NCI-H1930 (cell line): ENCODE measurements at places on chromosomes 11 and 22.

DNA sequence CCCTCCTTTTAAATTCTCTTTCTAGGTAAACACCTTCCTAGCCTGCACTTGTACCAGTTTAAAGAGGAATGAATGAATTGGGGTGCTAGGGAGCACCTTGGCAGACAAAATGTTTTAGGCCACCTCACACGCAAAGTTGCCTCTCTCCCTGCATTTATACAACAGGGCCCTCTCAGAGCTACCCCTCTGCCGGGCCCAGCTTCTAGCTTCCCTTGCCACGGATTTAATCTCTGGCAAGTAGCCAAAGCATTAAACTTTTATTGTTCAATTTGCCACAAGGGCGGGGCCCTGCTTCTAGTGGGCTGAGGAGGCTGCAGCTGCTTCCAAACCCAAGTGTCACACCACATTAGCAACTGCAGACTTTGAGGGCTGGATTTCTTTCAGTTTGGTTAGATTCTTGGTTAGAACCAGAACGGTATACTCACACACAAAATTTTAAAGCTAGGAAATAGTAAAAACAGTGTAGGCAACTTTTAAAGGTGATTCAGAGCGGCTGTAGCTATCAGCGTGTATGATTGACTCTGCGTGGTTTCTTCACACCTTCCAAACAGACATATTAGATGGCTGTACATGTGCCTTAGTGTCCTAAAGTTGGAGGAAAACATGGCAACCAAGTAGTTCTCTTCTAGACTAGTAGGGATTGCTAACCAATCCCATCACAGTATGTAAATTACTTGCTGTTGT lies 6.5 kb downstream of the KREMEN1 start:
- no peak for DNase-seq

- DNase-seq, result no peak
These were observed 125.1 kb downstream of the TRIM44 start for GRCh38 chr11:35787626-35788025.

DNA sequence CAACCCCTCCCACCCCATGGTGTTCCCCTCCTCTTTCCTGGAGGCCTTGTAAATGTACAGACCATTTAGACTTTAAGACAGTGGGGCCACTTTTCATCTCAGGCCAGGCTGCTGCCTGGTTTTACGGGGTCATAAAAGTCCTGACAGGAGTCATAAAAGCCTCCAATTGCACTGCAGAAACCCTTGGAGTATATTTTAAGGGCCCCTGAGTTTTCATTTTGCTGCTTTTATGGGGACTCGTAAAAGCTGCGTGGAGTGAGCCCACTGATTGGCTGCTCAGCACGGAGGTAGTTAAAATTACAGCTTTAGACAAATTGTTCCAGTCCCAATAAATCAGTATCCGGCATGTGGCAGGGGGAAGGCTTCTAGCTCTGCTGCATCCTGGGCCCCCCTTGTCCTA lies 627.6 kb downstream of the NTM start:
- no peak for DNase-seq

GRCh38 chr11:72812967-72813739 lies 1.1 kb upstream of the ATG16L2 start:
- no peak for DNase-seq

DNA sequence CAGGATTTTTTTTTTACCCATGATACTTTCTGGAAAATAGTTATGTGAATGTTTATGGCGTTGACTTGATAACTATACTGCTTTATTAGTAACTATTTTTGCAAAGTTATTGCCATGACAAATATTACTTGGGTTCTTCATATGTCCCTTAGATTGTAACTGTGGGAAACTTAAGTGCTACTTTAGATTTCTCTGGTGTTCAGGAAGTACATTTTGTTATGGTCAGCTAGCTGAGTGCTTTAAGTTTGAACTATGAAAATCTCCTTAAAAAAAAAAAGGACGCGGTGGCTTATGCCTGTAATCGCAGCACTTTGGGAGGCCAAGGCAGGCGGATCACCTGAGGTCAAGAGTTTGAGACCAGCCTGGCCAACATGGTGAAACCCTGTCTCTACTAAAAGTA lies 42.8 kb downstream of the CSTPP1 start:
- no peak for DNase-seq

- no peak for DNase-seq
These were observed 1.4 kb downstream of the ZC3H12C start for GRCh38 chr11:110094298-110095285.

GRCh38 chr11:72454791-72455190 lies 20.5 kb upstream of the CLPB start:
- no peak for DNase-seq

GRCh38 chr11:27718863-27719545 lies 18.7 kb upstream of the BDNF start:
- peak; percentile 77 for DNase-seq

GRCh38 chr11:122154994-122155393 lies 39.0 kb upstream of the BLID start:
- DNase-seq, result no peak

- DNase-seq, result no peak
These were observed 789.0 kb downstream of the TBC1D22A start for GRCh38 chr22:47551431-47551775.

DNA sequence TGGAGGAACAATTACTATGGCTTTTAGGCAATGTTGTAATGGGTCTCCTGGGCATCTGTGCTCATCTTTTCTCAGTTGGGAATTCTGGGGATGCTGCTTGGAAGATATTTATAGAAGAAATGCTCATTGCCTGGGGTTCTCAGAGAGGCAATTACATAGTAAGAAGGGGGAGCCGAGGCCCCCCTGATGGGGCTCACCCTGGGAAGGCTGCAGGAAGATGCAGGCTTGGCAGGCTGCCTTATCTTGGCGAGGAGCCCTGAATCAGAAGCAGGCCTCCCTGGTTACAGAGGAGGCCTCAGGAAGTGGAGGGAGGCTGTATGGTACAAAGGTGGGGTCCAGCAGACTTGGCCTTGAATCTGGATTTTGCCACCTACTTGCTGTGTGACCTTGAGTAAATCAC lies 60.6 kb upstream of the CRYBB3 start:
- DNase-seq, result no peak

GRCh38 chr11:2664376-2664775 lies 35.4 kb downstream of the KCNQ1OT1 start:
- no peak for DNase-seq

GRCh38 chr11:105033343-105033742 lies 1.6 kb downstream of the CASP1 start:
- DNase-seq, result no peak

- DNase-seq, result no peak
These were observed 409 bp upstream of the TMEM134 start for GRCh38 chr11:67469508-67469811.

DNA sequence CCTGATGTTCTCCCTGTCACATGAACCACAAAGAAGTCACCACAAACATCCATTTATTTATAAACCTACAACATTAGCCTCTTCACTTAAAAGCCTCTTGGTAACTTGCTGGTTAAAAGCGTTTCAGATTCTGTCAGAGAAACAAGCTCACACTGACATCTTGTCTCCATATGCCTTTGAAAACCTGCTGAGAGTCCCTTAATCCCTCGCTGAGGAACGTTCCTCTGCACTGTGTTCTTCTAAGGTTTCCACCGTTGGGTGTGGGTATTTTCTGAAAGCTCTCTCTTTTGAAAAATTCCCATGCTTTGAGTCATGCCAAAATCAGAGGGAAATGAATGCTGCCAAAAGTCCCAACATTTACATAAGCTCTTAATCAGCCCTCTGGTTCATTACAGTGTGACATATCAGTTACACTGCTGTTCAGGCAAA lies 149.8 kb downstream of the CCDC34 start:
- no peak for DNase-seq

DNA sequence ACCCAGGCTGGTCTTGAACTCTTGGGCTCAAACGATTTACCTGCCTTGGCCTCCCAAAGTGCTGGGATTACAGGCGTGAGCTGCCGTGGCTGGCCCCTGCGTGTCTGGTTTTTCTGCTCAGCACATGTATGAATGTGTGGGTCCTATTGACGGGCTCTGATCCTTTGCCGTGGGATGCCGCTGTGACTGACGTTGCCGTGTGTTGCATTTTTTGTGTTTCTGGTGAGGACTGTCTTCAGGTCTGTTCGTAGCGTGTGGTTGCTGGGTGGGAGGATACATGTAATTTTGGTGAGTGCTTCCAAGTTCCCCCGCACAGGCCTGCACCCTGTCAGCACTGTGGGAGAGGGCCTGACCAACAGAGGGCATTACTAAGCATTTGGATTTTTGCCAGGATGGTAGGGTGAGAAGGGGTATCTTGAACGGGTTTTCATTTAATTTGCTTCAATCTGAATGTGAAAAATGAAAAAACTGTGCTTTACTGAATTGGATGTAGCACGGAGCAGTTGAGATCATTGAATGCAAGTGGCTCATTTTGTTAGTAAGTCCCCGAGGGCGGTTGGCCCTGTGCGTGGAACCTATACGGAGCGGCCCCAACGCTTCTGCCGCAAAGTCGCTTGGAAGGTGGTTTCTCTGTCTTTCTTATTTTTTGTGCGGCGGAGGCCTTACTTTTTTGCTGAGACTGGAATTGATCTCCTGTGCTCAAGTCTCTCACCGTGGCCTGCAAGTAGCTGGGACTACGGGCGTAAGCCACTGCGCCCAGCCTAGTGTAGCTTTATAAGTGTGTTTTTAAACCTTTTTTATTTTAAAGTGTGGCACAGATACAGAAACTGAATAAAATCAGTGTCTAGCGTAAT lies 8.2 kb downstream of the ZBED4 start:
- DNase-seq, result no peak

GRCh38 chr11:19193916-19194315 lies 7.9 kb downstream of the CSRP3 start:
- no peak for DNase-seq

DNA sequence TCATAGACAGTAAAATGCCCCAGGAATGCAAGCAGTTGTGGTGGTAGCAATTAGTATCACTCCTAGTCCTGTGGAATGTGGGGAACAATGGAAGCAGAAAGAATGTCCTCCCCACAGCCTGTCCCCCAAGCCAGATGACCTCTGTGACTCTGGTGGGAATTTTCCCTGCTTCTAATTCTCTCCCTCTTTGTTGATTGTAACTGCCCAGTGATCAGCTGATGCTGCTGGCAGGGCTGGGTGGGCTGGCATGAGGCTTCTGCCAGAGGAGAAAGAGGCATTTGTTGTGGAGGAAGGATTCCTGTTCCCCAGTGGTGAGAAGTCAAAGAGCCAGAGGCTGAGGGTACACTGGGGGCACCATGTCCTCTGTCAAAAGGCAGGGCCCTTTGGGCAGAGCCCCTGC lies 116.7 kb upstream of the NCAM1 start:
- DNase-seq, result no peak

GRCh38 chr22:45248832-45249561 lies 8.3 kb upstream of the KIAA0930 start:
- no peak for DNase-seq

- DNase-seq, result no peak
These were observed 52.2 kb upstream of the L3MBTL2 start for GRCh38 chr22:41152902-41153301.

DNA sequence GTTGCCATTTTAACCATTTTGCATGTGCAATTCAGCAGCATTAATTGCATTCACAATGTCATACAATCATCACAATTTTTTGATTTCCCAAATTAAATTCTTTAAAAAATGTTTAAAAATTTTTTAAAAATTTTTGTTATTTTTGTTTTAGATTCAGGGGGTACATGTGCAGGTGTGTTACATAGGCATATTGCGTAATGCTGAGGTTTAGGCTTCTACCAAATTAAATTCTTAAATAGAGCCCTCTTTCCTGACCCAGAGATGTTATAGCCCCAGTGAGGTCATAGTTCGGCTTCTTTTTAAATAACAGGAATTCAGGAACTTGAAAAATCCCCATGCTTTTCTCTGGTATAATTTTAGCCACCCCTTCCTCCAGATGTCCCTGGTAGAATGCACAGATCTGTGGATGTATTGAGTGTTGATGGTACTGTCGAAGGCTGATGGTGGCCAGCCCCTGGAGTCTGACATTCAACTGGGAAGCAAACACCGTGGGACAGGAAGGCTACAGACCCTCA lies 11.3 kb upstream of the AMPD3 start:
- no peak for DNase-seq

GRCh38 chr11:23976841-23977271 lies 520.0 kb upstream of the LUZP2 start:
- no peak for DNase-seq

DNA sequence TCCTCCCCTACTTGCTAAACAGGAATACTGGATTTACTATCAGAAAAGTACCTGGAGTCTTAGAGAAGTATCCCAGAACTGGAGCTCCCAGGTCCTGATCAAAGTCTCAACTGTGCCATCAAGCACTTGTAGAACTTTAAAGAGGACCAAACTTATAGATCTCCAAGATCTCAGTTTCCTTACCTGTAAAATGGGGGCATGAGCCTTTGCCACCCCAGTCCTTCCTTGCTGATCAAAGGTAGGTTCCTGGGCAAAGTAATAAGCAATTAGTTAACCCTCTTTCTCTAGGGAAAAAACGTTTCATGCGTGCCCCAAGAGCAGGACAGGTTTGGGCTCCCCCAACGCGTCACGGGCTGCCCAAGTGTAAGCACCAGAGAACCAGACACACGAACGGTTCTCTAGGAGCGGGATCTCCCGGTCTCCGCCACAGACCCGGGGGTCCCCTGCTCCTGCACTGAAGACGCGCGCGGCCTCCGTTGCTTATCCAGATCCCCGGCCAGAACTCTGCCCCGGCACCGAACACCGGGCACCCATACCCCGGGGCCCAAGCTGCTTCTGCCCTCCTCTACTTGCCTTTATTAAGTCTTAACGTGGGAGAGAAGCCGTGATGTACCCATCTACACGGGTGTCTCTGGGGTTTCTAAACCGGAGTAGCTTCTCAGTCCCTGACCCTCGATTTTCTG lies 505 bp downstream of the ZNF214 start:
- no peak for DNase-seq

- no peak for DNase-seq
These were observed 47.0 kb upstream of the B3GNT6 start for GRCh38 chr11:76987203-76987602.

GRCh38 chr11:34508524-34508923 lies 5.1 kb downstream of the ELF5 start:
- DNase-seq, result no peak

DNA sequence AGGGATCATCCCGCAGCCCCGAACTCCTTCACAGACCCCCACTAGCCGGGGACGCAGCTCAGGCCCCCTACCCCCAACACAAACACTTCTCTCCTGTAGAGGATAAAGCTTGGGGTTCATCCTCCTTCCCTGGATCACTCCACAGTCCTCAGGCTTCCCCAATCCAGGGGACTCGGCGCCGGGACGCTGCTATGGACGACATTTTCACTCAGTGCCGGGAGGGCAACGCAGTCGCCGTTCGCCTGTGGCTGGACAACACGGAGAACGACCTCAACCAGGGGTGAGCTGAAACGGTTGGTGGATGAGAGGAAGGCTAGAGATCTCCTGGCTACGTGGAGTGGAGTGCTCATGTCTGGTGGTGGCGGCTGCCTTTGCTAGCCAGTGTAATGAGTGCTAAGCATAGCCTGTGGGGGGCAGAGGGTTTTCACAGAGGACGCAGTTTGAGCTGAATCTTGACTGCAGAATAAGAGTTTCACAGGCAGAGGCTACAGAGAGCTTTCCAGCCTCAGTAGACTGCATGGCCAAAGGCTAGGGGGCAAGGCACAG lies 580 bp downstream of the ILK start:
- DNase-seq, result peak; percentile 26

- peak; percentile 62 for DNase-seq
These were observed 88.5 kb downstream of the MYEOV start for GRCh38 chr11:69382131-69383128.

GRCh38 chr22:30989474-30989873 lies 20.4 kb downstream of the TUG1 start:
- no peak for DNase-seq
